ENCODE measurements at places on chromosomes 16 and 17.

DNA sequence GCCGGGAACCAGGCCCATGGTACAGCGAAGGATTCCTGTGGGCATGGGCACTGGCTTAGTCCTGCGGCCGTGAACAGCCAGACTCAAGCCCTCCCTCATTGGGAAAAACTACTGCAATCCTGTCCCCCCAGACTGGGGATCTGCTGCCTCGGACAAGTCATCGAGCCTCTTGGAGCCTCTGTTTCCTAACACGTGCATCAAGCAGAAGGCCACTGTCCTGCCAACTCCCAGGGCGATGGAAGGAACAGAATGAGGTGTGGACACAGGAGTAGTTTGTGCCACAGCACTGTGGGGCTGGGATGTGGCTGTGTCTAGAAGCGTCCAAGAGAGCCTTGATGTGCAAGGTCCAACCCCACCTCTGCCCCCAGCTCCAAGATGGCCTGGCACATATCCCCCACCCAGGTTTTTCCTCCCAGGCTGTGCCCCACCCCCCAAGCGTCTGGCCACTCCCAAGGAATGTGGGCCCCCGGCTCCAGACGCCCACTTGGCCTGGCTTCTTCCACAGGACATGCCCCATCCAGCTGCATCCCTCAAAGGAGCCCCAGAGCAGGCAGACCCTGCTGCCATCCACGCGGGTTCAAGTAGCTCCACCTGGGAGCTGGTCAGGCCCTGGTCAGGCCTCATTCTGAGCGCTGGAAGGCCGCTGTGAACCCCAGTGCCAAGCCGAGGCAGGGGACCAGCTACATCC lies 3.4 kb downstream of the CAMKK1 start:
- DNase-seq: no peak

DNA sequence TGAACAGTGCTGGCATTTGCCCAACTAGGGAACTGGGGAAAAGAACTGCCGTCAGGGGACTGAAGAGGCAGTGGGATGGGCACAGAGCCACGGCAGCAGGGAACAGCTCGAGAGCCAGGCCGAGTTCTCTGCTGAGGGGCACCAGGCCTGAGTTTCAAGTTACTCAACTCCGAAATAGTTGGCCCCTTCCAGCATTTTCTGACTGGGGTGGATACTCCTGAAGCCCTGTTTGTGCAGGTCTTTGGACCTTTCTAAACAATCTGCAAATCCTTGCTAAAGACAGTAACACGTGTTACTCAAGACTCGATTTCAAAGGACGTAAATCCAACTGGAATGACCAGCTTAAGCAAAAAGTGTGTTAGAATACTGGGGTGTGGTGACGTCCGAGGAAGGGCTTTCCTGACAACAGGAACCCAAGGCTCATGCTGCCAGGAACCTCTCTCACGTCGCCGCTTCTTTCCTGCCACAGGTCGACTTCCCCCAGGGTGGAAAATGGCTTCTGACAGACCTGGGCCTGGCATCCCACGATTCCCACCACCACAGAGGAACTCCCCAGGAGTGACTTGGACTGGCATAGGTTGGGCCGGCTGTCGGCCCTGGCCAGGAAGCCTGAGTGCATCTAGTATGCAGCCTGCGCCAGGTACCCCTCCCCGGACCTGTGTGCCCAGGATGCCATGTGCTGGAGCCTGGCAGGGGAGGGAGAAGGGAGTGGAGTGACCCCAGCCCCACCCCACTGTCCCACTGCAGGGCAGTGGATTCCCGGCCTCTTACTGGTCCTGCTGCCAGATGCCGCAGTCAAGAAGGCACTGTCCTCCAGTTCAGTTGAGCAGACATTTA lies 71.9 kb downstream of the N4BP1 start:
- DNase-seq: no peak

- no peak for DNase-seq
These were observed 7.0 kb upstream of the METTL22 start for GRCh38 chr16:8614435-8615029.

- no peak for DNase-seq
These were observed 56.5 kb downstream of the SPAG9 start for GRCh38 chr17:51064061-51064735.

DNA sequence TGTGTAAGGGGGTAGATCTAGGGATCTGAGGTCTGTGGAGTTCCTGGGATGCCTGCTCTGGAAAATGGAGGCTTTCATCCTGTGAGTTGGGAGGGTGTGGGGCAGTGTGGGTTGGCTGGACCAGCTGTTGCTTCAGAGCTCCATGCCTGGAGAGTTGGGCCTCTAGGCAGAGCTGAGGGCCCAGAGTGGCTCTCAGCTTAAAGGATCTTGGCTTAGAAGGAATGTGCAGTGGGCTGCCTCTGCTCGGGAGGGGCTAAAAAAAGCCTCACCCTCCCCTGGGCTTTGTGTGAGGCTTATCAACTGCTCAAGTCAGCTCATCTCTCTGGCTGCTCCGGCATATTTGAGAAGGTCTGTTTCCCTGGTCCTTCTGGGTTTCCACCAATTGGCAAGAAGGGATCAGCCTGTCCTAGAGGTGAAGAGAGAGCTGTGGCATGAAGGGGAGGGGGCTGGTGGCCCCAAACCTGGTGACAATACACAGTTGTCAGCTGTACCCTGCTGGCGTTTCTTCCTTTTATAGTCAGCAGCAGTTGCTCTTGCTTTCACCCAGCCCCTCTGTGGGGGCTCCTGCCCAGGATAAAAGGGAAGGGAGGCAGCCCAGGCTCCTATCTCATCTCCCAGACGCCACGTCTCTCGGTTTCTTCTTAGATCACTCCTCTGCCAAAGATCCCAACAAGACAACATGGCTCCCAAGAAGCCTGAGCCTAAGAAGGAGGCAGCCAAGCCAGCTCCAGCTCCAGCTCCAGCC lies at the start of gene MYL4:
Gene MYL4, plus strand, starts transcription at position 605 of the 745 bp plus-strand sequence. Its CDS starts 75 bp downstream, at position 680.
- no peak for DNase-seq

All from cortex of kidney (tissue), 1 donor.